Endothelial cell of coronary artery (primary cell): ENCODE measurements at places on chromosomes 6 and 20. TPM values are rescaled to one million over a fixed set of nuclear protein-coding genes. Genes with fewer than 3 reads are reported as not detected.

The TGM3 gene
- not detected in 2 replicates for total RNA-seq

The BANF2 gene
- total RNA-seq = not detected in 2 replicates

The COX4I2 gene
- total RNA-seq = not detected in 2 replicates

The TPX2 gene
- total RNA-seq = 19.3 and 43.8 TPM in 2 replicates

The IRF4 gene
- total RNA-seq = not detected in 2 replicates

The TTBK1 gene
- total RNA-seq = under 0.01 and 0.09 TPM in 2 replicates
